AG08395 (cell line): ENCODE measurements at places on chromosomes 1 and 21.
A peak's percentile ranks its signal among the peaks of the same experiment; 100 is the strongest.

DNA sequence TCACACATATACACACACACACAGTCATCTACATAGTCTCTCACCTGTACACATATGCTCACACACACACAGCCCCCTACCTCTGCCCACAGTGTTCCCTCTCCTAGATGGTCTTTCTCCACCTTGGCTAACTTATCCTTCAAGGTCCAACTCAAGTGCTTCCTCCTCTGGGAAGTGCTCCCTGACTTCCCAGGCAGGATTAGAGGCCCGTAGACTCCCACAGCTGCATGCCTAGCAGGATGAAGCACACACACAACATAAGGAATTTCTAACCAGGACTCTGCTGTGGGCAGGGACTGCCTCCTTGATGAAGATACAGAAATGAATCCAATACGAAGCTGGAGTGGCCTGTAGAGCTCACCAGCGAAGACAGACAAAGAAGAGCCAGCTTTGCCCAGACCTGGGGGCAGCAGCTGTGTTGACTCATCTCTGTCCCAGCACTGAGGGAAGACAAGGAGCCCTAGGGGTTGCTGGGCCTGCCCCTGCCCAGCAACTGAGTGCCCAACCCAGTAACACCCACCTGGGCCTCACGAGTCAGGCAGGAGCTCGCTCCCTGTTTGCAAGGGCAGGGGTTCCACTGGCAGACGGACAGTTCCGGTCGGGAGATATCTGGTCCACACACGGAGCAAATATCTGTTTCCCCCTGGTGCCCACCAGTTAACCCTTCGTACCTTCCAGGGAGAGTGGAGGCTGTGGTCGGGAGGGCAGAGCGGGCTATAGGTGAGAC, 100.8 kb downstream of the DMRTB1 start:
- no peak for DNase-seq

DNA sequence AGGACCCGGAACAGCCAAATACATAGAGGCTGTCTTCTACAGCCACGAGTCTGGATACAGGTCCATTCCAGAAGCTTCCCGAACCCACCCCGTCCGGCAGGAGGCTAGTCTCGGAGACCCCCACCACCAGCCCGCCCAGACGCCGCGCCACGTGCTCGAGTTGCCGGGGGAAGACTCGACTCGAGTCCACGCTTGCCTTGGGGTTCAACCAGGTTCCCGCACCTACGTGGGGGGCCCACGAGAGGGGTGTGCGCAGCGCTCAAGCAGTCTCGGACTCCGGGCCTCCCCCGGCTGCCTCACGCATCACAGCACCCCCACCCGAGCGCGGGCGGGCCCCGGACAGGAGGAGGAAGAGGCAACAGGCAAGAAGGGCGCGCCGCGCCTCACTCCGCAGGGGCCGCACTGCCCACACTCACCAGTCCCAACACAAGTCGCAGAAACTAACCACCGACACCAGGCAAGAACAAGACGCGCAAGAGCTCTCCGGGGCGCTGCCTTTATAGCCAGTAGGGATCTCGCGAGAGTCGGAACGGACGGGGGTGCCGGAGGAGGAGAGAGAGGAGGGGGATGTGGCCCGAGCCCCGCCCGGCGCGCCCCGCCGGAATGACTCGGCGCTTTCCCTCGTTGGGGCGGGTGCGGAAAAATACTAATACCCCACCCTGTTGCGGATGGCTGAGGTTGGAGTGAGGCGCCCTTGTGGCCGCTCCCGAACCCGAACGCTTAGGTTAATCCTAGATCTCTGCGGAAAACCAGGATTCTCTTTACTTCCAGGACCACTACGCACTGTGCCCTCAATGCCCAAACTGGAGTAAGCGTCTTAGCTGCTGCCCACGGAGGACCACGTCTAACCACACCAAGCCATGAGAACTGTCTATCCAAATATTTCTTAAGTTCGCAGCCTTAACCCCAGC, at the start of gene PRDX1:
Gene PRDX1 (minus strand): TSS at position 472 of the 911 bp plus-strand sequence. CDS start 2,841 bp downstream, outside the sequence.
- peak; percentile 98 for DNase-seq

- DNase-seq = peak; percentile 39
These were observed 75.7 kb upstream of the PKN2 start for GRCh38 chr1:88608139-88608943.

DNA sequence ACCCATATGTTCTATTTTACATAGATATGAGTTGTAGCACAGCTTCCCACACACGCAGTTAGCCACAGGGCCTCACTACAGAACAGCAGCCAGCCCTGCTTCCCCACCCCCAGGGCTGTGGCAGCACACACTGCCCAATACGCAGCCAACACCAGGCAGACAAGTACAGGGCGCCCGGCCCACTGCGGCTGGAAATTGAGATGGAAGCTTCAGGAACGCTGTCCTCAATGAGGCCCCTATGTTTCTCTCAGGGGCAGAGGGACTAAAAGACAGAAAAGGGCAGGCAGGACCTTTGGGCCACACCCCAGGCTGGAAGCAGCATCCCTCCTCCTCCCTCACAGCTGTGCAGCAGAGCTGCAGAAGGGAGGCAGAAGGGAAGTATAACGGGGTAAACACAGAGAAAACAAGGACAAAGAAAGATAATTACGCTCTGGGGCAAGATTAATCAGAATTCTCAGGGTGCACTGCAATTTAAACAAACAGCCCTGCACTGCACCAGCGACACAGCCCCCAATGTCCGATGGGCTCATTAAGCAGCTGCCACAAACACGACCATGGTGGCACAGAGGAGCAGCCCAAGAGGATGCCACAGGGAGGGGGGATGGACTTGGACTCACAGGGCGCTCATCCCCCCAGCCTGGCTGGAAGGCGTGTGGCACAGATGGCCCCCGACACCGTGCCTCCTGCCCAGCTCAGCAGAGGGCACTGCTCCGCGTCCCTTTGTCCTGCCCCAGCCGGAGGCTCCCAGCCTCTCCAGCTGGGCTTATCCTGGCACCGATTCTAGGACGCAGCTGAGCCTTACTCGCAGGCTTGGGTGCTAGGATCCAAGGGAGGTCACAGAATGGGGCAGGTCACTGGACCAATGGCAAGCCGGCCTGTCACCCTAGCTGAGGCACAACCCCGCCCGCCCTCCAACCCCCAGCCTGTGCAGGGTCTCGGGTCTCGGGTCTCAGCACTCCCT, 14.2 kb downstream of the WDR4 start:
- DNase-seq = peak; percentile 17

GRCh38 chr1:18951416-18951815, 5.1 kb downstream of the IFFO2 start:
- no peak for DNase-seq

DNA sequence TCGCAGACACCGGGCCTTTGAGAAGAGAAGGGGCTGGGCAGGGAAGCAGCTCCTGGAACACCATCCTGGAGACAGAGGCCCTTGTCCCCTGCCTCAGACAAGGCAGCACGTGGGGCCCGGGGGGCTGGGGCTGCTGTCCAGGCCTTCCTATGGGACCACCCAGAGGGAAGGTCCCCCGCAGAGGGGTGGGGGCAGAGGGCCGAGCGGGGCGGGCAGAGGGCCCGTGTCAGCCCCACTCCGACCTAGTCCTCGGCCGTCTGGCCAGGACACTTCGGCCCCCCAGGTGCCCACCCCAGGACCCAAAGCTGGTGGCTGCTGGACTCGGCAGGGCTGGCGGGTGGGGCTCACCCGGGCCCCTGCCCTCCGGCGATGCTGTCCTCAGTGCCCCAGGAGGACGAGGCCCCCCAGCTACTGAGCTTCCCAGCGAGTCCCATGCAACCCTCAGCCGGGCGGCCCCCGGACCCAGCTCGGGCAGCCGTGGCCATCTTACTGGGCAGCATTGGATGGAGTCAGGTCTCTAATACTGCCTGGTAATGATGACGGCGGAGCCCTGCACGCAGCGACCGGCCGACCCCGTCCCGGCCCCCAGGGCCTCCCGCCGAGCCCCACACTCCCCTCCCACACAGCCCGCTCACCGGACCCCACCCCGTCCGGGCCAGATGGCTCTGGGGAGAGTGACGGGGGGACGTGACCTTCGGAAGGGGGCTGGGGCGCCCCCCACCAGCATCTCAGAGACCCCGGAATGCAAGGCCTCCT, 6.9 kb upstream of the TTLL10 start:
- no peak for DNase-seq

DNA sequence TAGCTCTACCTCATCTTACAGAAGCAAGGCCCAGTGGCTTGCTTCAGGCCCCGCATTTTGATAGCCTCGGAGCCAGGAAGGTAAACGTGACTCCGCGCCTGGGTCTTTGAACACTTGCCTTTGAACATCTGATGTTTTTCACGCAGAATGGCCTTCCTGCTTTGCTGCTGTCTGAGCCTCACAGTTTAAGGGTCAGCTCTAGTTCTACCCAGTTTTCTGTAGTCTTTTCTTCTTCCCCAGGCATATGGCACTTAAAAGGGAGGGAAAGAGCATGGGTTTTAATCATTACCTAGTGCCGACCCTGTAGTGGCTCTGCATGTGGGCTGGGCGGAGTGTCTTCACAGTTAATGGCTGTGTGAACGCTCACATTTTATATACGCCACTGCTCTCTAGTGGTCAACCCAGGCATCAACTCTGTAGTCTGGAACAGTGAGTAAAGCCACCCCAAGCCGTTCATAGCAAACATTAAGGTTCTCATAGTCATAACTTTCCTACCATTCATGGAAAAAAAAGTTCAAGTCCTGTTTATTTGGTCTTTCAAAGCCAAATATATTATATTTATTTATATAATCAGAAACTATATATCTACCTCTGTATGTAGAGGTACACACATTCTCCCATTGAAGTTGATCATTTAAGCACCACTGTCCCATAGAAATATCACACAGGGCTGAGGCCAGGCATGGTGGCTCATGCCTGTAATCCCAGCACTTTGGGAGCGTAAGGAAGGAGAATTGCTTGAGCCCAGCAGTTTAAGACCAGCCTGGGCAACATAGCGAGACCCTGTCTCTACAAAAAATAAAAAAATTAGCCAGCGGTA, 78.1 kb downstream of the IER5 start:
- peak; percentile 86 for DNase-seq

GRCh38 chr21:31397939-31398338, 53.9 kb upstream of the TIAM1 start:
- DNase-seq = no peak

DNA sequence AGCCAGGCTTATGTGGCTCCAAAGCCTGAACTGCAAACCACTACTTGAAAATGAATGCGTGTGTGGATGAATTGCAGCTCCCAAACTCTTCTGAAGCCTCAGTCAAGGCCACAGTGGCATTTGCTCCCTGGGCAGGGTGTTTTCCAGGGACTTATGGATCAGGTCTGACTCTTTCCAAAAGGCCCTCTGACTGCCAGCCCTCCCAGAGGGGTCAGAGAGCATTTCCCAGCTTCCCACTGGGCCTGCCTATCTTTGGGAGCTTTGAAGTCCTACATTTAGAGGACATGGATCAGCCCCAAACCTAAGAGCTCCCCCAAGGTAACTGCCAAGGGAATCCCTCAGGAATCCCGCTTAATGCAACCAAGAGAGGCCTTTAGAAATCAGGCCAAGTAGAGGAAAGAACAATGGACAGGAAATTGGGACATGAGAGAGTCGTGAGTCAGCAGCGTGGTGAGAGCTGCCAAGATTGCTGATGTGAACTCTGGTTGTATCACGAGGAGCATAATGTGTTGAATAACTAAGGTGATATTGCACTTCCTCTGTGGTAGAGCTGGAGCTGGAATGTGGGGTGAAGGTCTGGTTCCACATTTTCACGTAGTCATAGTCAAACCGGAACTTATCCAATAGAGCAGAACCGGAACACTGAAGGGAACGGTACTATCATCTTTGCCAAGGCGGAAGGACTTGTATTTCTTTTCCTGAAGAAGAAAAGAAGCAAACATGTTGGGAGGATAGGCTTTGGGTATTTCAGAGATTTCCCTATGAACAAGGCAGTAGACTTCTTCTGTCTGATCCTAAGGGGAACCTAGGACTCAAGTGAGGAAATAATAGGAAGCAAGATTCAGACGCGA, 99.4 kb upstream of the JUN start:
- DNase-seq = peak; percentile 87

DNA sequence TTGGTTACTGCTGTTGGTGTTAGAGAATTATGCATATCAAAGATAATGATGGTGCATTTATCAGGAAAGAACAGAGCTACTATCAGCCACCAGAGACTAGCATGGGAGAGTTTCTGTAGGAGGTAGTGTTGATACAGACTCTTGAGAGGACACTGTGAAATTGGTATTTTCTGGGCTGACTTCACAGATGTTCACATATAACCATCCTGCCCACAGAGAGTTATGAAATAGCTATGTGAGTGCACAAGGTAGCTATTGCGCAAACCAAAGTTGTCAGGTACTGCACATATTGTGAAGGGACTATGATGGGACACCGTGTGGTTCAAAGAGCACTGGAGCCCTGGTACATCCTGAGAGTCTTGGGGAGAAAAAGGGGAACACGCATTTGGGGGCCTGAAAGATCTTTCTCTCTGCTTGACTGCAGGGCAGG, 1.4 kb upstream of the TLCD4 start:
- DNase-seq = no peak

GRCh38 chr1:206497774-206498173, 9.6 kb upstream of the RASSF5 start:
- no peak for DNase-seq

DNA sequence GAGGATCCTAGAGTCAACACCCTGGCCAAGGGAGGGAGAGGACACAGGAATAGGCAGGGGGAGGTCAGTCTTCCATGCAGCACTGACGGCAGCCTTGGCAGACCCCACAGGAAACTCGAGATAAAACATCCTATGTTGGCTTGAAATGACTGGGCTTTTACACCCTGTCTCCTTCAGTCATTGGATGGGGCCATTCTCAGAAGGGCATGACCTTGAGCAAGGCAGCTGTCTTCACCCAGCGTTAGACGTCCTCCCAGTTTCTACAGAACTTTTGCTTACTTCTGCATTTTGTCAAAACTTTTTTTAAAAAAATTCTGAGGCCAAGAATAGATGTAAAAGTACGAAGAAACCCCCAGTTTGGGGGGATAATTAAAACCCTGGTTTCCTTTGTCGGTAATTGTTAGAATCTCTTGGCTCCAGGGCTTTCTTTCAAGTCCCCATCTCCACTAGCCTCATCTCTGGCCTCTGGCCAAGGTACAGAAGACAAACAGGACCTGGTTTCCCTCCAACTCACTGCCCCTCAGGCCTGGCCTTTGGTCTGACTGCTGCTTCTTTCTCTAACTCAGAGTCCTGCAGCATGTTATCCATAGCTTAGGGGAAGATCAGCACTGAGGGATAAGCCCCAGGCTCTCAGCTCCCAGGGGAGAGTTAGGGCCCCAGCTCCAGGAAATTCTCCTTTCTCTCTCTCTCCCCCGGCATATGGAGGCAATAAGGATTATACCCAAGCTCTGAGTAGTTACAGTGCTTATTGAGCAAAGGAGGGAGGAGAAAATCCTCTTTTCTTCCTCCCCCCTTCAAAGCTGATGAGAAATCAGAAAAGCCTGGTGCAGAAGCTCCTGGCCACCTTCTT, 51.6 kb upstream of the KCND3 start:
- DNase-seq = no peak

- DNase-seq = no peak
These were observed 16.9 kb downstream of the TINAGL1 start for GRCh38 chr1:31593136-31593665.
